ENCODE measurements at places on chromosomes 11 and 22.

- DNase-seq, result peak; percentile 57
Measured at GRCh38 chr11:31798554-31799434, 12.3 kb downstream of the PAX6 start.

DNA sequence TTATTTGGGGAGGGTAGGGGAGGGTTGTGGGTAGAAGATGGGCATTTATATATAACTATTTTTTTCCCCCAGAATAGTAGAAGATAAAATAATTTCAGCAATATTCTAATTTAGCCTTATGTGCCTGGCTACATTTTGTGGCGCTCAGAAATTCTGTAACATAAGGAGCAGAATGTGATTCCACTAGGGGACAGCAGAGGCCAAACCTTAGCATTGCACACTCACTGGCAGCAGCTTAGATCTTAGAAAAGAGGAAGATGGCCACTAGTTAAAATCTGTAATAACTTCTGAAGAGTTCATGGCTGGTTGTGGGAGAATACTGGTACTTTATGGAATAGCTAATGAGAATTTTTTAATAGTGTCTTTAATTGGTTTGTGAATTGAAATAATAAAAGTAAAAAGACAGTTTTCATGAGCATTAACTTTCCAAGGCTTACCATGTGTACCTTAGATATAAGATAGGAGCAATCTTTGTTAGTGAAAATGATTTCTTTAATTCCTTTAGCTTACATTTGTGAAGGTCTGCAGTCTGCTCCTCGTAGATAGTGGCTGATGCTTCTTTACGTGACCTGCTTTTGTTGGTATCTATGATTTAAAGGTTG lies 33.1 kb downstream of the DDX10 start:
- peak; percentile 66 for DNase-seq

DNA sequence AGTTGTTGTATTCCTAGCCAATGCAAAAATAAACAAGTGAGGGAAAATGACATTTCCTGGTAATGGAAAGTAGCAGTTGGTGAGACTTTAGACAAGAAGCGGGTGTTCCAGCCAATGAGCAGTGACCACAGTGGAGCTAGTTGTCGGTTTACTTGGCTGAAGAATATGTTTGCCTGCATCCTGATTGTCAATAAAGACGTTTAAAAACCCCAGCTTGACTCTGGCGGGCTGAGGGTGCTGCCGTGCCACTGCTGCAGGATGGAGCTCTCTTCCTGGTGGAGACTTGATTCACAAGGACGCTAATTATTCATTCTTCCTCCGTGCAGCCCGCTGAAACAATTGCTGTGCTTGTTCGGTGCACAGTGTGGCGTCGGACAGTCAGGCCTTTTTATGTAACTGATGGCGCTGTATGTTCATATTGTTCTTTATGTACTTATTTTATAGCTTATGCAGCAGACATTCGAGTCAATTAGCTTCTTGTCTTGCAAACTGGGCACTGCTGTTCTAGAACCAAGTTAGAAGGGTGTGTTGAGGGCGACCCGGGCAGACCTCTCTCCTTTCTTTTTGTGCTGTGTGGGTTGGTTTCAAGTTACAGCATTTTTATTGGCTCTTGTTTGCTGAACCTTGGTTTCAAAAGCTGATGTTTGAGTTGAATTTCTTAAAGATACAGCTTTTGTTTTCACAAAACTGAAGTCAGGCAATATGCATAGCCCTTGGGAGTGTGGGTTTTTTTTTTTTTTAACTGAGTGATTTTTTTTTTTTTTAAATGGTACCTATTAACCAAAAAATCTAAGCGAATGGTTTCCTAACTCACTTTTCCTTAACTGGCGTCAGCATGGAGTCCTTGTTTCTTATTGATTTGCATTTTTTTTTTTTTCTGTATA lies 153.9 kb downstream of the TEAD1 start:
- DNase-seq, result no peak

DNA sequence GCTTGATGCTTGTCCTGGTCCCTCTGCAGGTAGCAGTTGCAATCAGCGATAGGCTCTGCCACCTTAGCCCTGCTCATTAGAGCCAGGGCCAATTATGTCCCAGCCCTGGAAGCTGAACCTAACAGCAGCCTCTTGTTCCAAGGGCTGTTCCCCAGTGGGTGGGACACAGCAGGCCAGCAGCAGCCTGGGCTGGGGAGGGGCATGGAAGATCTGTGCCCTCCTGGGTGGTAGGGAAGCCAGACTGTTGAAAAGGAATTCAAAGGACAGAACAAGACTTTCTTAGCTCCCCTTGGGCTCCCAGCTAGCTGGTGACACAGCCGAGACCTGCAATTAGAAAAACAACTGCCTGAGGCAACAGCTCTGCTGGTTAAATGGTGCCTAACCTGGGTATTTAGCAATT lies 17.4 kb downstream of the DRD2 start:
- no peak for DNase-seq

DNA sequence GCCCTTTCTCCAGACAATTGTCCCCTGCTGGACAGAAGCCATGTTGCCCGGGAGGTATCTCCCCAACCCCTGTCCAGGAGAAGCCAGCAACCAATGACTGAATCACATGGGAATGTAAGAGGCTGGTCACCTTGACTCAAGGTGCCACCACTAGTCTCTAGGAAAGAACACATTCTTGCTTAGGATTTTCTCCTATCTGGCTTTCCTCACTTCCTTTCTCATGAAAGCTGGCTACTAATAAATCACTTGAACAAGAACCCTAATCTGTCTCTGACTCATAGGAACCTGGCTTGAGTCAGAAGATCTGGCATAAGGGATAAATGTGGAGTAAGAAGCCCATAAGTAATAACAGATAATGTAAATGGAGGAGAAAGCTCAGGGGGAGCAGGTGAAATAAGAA lies 101.4 kb upstream of the C11orf87 start:
- no peak for DNase-seq

DNA sequence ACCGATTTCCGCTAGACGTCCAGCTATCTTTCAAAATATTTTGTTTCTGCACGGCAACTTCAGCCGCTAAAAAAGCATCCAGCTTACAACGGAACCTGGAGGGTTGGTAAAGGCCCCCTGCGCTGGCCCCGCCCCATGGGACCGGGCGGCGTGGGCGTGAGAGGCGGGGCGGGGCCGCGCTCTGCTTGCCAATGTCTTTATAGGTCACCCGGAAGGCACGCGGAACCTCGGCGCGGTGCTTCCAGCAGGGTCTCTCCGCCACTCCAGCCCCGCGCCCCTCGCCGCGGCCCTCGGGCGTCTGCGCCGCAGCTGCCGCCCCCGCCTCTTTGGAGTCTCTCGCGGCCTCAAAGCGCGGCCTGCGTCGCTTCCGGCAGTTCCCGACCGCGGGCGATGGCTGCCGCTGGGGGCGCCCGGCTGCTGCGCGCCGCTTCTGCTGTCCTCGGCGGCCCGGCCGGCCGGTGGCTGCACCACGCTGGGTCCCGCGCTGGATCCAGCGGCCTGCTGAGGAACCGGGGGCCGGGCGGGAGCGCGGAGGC lies at the start of gene FDX1:
TSS of gene FDX1 (plus strand) at position 218 of the 536 bp plus-strand sequence. CDS start at position 391, 173 bp downstream.
- DNase-seq, result peak; percentile 93

GRCh38 chr11:10476342-10476741 lies 21.3 kb downstream of the AMPD3 start:
- DNase-seq, result no peak

DNA sequence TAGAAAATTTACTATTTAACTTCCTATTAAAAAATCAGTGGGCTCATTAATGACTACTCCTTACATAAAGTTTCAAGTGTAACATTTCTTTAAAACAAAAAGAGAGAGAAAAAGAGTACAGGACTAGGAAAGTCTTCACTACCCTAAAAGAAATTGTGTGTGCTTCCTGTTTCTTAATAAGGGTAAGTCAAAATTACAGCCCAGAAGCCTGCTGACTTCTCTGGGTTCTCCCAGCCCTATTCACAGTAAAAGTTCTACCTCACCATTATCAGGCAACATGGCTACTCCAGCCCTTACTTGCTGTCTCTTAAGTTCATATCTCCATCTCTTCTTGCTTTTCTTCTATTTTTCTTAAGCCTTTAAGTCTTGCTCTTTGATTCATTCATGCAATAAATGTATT lies 20.3 kb upstream of the ZC3H12C start:
- DNase-seq, result no peak

GRCh38 chr22:24176630-24177029 lies 4.7 kb upstream of the SUSD2 start:
- no peak for DNase-seq

DNA sequence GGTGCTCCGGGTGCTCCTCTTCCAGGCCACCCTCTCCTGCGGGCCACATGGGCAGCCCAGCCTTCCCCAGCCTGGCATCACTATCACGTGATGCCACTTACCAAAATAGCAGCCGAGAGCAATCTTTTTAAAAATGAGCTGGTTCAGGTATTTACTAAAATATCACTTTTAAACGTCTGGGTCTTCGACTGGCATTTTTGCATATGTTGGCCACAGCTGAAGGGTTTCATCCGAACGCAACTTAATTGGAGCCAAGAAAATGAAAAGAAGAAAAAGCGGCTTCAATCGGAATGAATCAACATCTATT lies 94.6 kb upstream of the ANO1 start:
- DNase-seq, result no peak

- peak; percentile 62 for DNase-seq
Measured at GRCh38 chr11:129117595-129118350, 74.4 kb downstream of the ARHGAP32 start.

- DNase-seq, result no peak
Measured at GRCh38 chr22:45842291-45842991, 134.5 kb downstream of the WNT7B start.

DNA sequence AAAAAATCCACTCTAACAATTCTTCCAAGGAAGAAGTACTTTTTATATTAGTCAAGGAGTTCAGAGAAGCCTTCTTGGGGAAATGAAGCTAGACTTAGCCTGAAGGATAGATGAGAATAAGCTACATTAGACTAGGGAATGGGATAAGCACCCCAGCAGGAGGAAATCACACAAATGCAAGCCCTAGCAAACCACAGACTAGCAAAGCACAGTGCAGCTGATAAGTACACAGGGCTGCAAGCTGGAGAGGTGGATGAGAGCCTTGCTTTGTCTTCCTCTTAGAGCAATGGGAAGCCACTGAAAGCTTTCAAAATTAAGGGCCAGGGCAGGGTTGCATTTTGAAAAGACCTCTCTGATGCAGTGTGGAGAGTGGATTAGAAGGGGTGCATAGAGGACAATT lies 946.2 kb downstream of the LRRC4C start:
- no peak for DNase-seq

GRCh38 chr11:75867778-75868374 lies 52.9 kb downstream of the UVRAG start:
- peak; percentile 53 for DNase-seq

GRCh38 chr22:37330200-37331033 lies 48.1 kb downstream of the CYTH4 start:
- peak; percentile 80 for DNase-seq

- DNase-seq, result no peak
Measured at GRCh38 chr11:43981006-43981405, 38.6 kb downstream of the C11orf96 start.

DNA sequence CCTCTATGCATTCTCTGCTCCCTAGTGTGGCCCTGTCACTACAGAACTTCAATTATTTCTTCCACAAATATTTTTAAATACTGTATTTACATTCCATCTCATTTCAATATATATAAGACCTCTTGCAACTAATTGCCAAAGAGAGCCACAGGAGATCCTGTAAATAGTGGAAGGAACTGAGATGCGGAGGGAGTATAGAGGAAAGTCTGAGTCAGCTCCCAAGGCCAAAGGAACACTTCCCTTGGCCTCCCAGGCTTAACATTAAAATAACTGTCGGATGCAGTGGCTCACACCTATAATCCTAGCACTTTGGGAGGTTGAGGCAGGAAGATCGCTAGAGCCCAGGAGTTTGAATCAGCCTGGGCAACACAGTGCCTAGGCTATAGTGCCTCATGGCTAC lies 31.2 kb downstream of the RBFOX2 start:
- DNase-seq, result no peak

GRCh38 chr22:19607192-19608002 lies 83.2 kb upstream of the CLDN5 start:
- DNase-seq, result peak; percentile 85

DNA sequence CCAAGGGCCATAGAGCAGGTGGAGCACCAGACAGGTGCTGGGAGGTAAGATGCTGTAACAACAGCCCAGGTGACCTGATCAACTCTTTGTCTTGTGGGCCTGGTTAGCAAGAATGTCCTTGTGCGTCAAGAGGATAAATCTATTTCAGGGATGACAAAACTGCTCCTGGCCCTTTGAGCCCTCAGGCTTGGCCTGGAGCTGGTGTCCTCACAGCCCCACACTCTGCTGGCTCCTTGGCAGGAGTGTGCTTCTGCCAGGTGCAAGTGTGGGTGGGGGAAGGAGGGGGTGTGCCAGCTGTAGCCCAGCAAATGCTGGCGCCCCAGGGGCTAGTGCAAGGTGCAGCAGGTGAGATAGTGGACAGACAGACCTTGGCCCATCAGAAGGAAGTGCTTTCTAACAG lies 19.5 kb downstream of the AMPD3 start:
- no peak for DNase-seq

- DNase-seq, result no peak
Measured at GRCh38 chr11:111253131-111253530, 7.6 kb downstream of the POU2AF2 start.

GRCh38 chr11:28476864-28477263 lies 368.7 kb downstream of the METTL15 start:
- DNase-seq, result no peak

- DNase-seq, result no peak
Measured at GRCh38 chr22:23496445-23496833, 83.7 kb downstream of the IGLL1 start.

- DNase-seq, result peak; percentile 92
Measured at GRCh38 chr11:798093-798713, at the start of gene SLC25A22. SLC25A22 (minus strand) TSS chr11:798281; CDS start chr11:795006, 3,275 bp downstream.

DNA sequence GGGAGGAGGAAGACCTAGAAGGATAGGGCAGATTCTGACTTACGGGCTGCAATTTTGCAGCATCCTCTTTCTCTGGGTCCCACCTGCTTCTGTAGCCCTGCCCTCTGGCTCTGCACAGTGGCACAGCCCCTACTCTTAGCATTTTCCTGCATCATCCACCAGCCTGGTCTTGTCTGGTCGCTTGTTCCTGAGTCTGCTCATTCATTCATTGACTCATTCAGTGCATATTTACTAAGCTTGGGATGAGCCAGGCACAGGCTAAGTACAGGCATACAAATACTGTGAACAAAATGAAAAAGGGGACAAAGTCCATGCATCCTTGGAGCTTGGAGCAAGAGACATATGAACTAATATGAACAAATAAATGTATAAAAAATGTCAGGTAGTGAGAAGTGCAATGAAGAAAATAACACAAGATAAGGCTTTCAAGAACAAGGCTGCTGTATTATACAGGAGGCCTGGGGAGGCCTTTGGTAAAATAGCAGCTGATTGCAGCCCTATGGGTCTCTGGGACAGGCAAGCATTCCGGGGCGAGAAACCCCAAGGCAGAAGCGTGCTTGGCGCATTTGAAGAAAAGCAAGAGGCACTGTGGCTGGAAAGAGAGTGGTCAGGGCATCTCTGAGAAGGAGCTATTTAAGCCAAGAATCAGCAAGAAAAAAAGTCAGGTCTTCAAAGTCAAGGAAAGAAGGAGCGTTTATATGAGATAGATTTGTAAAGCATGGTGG lies 108.0 kb upstream of the ALX4 start:
- no peak for DNase-seq

- no peak for DNase-seq
Measured at GRCh38 chr11:65997286-65997685, 4.7 kb downstream of the EIF1AD start.
